ENCODE measurements at places on chromosomes 3 and 15. TPM values are rescaled to one million over a fixed set of nuclear protein-coding genes. Genes with fewer than 3 reads are reported as not detected.

GRCh38 chr3:188782613-188783124 lies 389.1 kb upstream of the TPRG1 start:
- no peak for DNase-seq

The LHFPL4 gene
- polyA plus RNA-seq: 0.09 TPM

GRCh38 chr3:100523050-100523760 lies 30.8 kb downstream of the TMEM45A start:
- DNase-seq: no peak

The DUOXA1 gene
- 0.52 TPM for polyA plus RNA-seq

DNA sequence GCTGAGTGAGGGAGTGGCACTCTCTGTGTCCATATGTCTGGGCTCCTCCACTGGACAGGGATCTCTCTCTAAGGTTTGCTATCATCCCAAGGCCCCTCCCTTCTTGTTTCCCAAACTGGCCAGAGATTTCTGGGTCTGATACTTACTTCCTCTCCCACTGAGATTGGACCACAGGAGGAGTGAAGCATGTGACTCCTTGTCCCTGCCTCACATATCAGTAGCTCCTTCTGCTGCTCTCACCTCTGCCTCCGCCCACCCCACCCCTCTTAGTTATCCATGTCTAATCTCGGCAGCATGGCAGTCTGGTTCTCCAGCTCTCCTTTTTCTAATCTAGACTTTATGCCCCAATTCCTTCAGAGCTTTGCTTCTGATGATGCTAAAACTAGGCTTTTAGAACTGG lies 223.1 kb downstream of the RPLP1 start:
- DNase-seq: no peak

GRCh38 chr3:116354382-116354781 lies 90.9 kb downstream of the LSAMP start:
- no peak for DNase-seq

DNA sequence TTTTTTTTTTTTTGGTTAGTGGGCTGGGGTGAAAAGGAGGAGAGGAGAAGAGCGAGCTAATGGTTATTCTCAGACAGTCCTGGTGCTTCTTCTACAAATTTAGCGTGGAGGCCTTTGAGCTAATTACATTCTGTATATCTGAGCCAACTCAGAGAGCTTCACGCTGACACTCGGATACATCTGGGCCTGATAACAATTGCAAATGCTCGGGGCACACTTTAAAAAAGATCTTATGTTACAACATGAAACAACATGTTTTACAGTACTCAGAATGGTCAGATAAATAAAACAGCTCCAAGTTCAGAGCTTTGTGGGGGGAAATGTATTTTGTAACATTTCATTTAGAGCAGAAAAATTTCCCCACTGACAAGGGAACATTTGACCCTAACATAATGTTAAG lies 966.9 kb upstream of the NR2F2 start:
- peak; percentile 44 for DNase-seq

All from left lung (tissue), 14 donors.